ENCODE measurements at places on chromosomes 1 and 21.
A peak's percentile ranks its signal among the peaks of the same experiment; 100 is the strongest.

DNA sequence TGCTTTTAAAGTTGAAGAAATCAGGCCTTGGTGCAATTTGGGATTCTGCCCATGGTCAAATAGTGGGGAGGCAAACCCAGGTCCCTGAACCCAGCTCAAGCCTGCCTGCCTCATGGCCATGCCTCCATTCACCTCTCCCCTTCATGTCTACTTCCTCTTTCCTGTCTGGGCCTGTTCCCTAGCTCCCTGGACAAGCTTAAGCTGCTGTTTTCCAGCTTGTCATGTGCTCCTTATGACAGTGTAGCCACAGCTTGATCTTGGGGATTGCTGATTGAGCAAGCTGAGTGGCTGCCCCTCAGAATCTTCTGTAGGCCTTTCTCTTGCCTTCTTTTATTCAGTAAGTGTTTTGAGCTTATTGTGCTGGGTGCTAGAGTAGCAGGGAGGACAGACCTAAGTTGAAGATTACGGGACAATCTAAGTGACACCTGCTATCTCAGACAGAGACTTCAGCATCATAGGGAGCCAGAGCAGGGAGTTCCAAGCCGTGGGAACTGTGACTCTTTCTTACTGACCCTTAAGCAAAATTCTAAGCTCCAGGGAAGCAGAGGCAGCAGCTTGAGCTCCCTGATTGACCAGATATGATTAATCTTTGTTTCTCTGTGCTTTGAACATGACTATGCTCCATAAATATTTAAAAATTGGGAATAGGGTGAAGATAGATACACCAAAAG lies 520 bp upstream of the MR1 start:
- DNase-seq, result peak; percentile 83

DNA sequence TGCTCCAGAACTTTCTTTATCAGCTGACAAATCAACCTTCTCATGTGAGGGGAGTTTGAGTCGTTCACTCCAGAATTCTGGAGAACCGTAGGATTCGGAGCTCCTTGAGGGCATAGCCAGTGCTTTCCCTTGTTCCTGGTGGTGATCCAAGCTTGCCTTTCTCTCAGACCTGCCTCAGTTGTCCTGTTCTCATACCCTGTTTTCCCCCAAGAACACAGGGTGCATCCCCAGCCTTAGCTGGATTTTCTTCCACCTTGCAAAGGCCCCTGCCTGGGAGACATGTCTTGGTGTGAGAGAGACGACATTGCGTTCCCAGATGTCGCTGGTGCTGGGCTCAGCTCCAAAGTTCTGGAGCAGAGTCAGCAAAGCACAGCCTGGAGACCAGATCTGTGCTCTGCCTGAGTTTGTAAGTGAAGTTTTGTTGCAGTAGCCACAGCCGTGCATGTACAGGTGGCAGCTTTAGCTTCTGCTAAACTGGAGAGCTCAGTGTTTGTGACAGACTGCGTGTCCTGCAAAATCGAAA lies 40.0 kb downstream of the ABCG1 start:
- DNase-seq, result no peak

GRCh38 chr1:12125422-12126355 lies 41.1 kb upstream of the TNFRSF1B start:
- no peak for DNase-seq

GRCh38 chr21:33024201-33025103 lies 1.3 kb upstream of the OLIG2 start:
- no peak for DNase-seq

DNA sequence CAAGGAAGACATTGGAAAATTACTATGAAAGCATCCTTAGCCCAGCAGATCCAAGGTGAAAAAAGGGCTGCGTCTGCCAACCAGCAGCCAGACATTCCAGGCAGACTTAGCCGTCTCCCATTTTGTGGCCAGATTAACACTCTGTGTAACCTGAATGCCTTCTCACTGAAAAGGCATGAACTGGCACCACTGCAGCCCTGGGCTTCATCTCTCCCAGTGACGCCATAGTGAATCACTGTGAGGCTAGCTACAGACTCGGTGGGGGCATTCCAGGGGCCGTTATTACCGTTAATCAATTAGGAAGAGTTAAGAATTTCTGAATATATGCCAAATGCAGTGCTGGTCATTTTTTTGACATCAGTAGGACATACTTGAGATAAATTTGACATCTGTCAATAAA lies 627.4 kb downstream of the LMO4 start:
- peak; percentile 94 for DNase-seq

GRCh38 chr1:50667710-50668356 lies 244.6 kb upstream of the DMRTA2 start:
- no peak for DNase-seq

GRCh38 chr1:167013108-167013929 lies 24.2 kb downstream of the MAEL start:
- peak; percentile 46 for DNase-seq

DNA sequence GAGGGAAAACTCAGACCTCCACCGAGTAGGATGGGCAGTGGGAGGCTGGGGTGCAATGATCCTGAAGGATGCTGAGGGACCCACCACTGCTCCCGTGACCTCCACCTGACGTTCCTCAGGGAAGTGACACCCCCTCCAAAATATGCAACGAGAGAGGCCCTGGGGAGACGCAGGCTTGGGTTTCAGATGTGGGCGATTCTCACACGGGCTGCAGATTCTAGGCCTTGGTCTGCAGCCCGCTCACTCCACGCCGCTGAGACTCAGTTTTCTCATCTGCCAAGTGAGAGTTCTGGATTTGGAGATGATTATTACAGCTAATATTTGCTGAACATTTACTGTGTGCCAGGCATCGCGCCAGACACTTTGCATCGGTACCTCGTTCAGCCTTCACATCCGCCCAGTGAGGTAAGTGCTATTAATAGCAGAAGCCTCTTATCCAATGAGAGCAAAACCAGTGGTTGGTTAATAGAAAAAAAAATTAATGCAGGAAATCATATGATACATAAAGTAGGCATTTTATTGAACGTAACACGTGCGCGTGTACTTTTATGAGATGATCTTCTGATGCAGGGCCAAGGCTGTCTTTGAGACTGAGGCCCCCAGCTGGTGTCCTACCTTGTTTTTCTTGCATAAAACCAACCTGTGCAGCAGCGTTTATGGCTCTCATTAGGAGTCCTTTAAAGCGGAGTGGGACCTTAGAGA lies 102.0 kb upstream of the RUNX3 start:
- peak; percentile 90 for DNase-seq

GRCh38 chr1:243497939-243498681 lies 242.3 kb downstream of the SDCCAG8 start:
- no peak for DNase-seq

DNA sequence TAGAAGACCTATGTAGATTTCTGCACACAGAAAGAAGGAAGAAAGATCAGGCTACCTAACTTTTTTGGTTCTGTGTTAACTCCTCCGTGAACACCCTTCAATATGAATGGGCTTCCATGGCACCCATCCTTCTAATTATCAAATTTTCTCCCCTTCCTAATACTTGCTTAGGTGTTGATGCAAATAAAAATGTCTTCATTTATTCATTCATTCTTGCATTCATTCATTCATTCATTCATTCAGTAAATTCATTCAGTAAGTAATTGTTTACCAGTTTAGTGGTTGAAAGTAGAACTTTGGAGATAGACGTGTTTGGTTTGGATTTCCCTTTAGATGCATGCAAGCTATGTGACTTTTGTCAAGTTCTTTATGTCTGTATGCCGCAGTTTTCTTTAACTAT lies 4.6 kb downstream of the CHI3L2 start:
- DNase-seq, result no peak

DNA sequence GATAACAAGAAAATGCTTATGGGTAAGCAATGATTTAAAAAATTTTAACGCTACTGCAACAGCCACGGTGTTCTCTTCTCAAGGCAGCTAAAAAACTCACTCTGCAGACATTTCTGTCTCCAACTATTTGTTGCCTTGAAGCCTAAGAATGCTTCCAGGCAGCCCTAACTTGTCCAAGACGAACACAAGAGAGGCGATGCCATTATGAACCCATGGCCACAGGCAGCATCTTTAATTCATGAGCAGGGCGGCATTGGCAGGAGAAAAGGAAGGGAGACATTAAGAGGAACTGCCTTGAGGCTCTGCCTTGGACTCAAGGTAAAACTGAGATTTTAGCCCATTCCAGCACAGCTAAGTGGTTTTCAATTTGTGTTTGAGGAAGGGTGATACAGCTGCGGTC lies 67.5 kb downstream of the KCND3 start:
- DNase-seq, result no peak

DNA sequence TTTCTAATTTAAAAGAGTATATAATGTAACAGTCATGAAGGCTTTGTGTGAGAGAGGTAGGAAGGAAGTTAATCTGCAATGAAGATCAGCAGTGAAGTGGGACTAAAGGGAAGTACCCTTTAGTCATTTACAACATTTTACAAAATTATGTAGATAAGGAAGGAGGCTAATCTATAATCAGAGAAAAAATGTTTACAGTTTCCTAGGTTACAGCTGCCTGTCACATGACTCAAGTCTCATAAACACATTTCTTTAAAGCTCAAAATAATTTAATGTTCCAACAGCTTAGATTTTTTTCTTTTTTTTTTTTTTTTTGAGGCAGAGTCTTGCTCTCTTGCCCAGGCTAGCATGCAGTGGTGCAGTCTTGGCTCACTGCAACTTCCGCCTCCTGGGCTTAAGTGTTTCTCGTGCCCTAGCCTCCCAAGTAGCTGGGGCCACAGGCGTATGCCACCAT lies 26.2 kb upstream of the CAP1 start:
- peak; percentile 29 for DNase-seq

- DNase-seq, result no peak
Measured at GRCh38 chr1:204558467-204558866, 42.3 kb downstream of the MDM4 start.

- no peak for DNase-seq
Measured at GRCh38 chr1:61000327-61000726, 82.0 kb upstream of the NFIA start.

DNA sequence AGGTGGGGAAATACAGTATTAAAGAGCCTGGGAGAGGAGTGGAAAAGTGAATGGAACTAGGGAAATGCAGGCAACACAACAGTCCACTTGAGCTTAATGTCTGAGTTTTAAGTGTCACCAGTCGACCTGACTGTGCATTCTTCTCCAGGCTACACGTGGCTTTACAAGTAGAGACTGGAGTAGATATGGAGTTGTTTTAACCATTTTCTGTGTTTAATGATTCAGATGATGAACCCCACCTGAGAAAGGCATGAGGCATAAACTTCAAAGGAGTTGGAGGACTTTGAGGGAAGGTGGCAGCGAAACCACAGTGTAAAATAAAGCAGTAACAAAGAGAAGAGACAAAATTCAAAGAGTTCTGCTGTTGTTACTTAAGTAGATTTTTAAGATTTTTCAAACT lies 12.6 kb downstream of the FUBP1 start:
- no peak for DNase-seq

DNA sequence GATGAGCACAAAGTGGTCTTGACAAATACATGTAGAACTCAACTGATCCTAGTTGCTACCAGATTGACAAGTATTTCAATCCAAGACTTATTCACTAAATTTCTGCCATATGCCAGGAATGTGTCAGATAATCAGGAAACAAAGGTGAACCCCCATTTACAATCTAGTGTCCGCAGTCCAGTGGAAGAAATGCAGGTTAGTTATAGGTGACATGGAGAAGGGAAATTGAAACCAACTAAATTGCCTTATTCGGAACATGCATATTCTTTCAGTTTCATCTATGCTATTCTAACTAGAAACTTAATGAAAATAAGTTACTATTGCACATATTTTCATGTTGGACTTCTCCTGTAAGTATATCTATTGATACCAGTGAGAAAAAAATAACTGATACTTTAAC lies 209.4 kb downstream of the COL24A1 start:
- no peak for DNase-seq

- no peak for DNase-seq
Measured at GRCh38 chr1:3712573-3713535, 39.4 kb upstream of the CCDC27 start.

DNA sequence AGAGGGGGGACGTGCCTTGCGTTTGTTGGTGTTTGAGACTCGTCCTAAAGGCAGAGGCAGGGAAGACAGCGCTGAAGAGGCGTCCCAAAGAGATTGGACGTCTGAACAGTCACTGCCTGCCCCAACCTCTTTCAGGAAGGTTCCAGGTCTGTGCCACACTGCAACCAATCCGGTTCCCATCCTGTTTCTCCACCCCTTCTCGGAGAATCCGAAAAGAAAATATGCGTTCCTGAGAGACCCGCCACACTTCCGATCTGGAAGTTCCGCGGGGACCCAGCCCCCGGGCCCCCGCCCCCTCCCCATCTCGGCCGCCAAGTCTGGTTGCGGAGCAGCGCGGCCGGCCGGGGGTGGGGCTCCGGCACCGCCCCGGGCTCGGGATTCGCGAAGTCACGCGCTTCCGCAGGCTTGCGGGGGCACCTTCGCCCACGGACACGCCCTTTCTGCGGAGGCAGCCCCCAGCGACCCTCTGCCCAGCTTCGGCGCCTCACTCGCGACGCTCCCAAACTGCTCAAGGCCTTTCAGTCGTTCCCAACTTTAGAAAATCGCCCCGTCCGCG lies 124.5 kb upstream of the DPYD start:
- DNase-seq, result no peak

DNA sequence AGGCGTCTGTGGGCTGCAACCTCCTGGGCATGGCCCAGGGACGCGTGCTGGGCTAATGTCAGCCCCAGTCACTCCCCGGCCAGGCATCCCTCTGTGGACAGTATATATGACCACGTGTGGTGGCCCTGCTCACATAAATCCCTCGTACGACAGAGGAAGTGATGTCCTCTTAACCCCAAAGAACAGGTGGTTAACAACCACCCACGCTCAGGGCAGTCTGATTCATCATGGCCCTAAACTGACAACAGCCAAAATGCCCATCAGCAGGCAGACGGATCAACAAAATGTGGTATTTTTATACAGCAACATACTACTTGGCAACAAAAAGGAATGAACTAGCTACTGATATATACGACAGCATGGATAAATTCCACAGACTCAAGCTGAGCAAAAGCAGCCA lies 51.0 kb downstream of the ECE1 start:
- no peak for DNase-seq

DNA sequence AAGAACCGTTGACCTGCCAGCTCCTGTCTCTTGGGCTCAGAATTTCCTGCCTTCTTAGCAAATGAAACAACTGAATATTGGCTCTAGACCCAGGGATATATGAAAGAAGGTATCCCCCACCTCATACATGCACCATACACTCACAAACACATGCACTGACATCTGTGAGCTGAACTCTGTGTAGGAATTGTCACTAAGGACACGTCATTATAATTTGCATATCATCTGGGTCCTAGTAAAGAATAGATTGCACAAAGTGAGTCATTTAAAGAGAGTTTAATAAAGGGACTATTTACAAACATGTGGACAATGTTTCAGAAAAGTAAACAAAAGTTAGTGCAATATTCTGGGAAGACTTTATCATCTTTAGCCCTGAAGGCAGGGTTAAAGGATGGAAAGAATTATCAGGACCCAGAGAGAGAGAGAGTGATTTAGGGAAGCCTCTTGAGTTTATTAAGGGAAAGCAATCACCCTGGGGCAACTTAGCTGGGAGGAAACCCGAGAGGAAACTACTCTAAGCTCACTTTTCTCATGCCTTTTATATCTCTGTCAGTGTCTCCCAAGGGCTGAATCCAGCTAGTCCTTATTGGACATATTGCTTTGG lies 74.1 kb upstream of the PLA2G4A start:
- DNase-seq, result no peak

GRCh38 chr1:19423130-19423529 lies 62.2 kb downstream of the CAPZB start:
- no peak for DNase-seq

- no peak for DNase-seq
Measured at GRCh38 chr1:86062453-86062852, 94.1 kb downstream of the COL24A1 start.
